ENCODE measurements at places on chromosomes 4 and X.

DNA sequence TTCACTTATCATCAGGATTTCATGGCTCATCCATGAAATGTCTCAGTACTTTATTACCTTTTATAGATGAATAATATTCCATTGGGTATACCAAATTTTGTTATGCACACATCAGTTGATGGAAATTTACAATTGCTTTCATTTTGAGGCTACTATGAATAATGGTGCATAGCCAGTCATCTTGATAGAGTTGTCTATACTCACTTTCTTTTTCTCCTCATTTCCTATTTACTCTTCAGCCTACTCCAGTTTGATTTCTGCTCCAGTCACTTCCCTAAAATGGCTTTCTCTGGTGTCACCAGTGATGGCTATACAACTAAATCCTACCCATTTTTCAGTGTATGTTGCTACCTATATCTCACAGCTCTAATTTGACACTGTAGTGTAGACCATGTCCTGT, 743.5 kb upstream of the MAGEB2 start:
- H3K27ac ChIP-seq = no peak overlapping the region
- H3K4me1 ChIP-seq = no peaks in the 10 kb centered on the region
- DNase-seq = no peak
- H3K27me3 ChIP-seq = no peaks in the 10 kb centered on the region

DNA sequence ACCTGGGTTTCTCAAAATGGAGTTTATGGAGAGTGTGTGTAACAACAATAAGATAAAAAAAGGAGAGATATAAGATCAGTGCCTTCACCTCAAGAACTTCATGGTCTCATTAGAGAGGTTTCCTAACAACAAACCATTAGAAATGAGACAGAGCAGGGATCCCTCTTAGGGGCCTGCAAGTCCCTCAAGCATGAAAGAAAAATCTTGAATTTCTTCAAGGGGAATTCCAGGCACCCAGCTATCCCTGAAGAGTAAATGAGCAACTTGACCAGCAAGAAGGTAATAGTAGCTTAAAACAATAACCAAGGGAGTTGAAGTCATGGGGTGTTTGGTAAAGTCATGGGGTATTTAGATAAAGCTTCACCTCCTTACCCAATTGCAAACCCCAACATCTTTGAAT, 49.7 kb upstream of the TLR3 start:
- no peak overlapping the region for H3K27ac ChIP-seq
- no peak overlapping the region for H3K4me3 ChIP-seq
- no peaks in the 10 kb centered on the region for H3K4me1 ChIP-seq
- H3K27me3 ChIP-seq = peaks cover 33% of the 10 kb centered on the region

DNA sequence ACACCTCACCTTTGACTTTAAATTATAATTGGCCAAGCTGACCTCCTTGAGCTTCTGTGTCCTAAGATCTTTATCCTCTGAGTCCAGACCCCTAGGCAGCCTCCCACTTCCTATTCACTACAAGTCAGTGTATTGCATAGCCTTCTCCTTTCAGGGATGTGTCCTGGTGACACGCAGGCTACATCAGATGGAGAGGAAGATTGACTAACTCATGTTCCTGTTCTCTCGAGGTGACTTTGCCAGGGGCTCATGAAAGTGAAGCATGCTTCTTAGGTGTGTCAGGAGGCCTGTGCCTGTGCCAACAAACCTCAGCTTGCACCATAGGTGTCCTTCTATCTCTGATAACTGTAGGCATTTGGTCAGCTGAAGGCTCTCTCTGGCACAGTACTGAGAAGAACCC, 195.7 kb upstream of the HS3ST1 start:
- no peaks in the 10 kb centered on the region for H3K4me1 ChIP-seq
- no peaks in the 10 kb centered on the region for H3K36me3 ChIP-seq
- peaks cover 4% of the 10 kb centered on the region for H3K27me3 ChIP-seq
- H3K4me3 ChIP-seq = no peak overlapping the region
- no peak for DNase-seq

- H3K36me3 ChIP-seq = no peaks in the 10 kb centered on the region
- H3K27me3 ChIP-seq = no peaks in the 10 kb centered on the region
- H3K4me3 ChIP-seq = no peak overlapping the region
- DNase-seq = no peak
- no peak overlapping the region for H3K27ac ChIP-seq
These were observed 1779.1 kb downstream of the STIM2 start for GRCh38 chr4:28639747-28640146.

GRCh38 chr4:69591364-69591763, 48.1 kb downstream of the UGT2A2 start:
- no peaks in the 10 kb centered on the region for H3K4me1 ChIP-seq
- DNase-seq = no peak
- H3K4me3 ChIP-seq = no peak overlapping the region
- H3K36me3 ChIP-seq = no peaks in the 10 kb centered on the region
- H3K27me3 ChIP-seq = no peaks in the 10 kb centered on the region

Measured in effector memory CD8-positive, alpha-beta T cell (primary cell).